Activated naive CD8-positive, alpha-beta T cell treated with anti-CD3 and anti-CD28 coated beads, Interleukin-2, amount 50 U/mL, for 16 hours (primary cell): ENCODE measurements at places on chromosomes 5 and 9.

DNA sequence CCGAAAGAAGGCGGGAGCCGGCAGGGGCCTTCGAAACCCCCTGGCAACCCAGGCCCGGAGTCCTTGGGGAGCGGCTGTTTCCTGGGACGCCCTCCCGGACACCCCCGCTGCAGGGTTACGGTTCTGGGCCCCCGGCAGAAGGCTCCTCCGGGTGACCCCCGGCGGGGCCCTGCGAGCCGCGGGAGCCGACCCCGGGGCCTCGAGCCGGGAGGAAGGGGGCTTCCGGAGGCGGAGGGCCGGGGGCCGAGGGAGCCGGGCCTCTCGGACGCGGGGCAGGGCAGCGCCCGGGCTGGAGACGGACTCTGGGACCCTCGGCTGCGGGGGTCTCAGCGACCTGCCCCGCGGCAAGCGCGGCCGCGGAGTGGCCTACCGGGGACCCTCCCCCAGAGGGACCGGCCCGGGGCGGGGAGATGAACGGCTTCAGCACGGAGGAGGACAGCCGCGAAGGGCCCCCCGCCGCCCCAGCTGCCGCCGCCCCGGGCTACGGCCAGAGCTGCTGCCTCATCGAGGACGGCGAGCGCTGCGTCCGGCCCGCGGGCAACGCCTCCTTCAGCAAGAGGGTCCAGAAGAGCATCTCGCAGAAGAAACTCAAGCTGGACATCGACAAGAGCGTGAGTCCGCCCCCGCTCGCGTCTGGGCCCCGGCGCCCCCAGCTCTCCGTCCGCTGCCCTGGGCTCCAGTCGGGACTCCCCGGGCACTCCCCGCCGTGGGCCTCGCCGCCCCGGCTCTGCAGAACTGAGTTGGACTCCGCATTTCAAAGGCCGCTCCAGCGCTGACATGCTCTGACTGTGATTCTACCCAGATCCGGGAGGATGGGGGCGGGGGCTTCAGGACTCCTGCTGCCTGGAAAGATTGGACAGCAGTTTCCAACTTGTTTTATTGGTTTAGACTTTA, 645 bp downstream of the SAP30L start:
- no peak for DNase-seq

DNA sequence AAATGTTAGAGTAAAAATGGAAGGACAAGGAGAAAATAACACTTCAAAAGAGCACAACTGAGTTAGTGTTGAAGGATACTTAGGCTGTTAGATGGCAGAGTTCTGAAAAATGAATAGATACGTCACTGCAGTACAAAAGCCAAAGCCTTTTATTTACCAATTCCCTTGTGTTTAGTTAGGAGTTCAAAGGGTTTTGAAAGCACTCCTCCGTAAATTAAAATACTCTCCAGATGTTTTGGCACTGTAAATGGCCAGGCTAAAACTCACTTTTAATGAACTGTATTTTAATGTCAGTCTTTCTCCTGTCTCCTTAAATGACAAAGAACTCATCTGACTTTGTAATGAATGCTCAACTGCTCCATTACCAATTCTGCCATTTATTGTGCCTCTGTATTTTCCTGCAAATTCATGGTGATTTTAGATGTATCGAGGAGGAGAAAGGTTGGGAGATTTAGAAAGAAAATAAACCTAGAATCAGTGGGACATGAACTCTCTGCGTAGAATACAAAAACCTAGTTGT, 1727.2 kb downstream of the MAT2B start:
- DNase-seq, result no peak

GRCh38 chr9:77212801-77213200, 35.5 kb downstream of the VPS13A start:
- no peak for DNase-seq

GRCh38 chr5:32325616-32326015, 12.9 kb upstream of the MTMR12 start:
- no peak for DNase-seq

GRCh38 chr9:91159664-91160121, 202.0 kb downstream of the AUH start:
- no peak for DNase-seq

DNA sequence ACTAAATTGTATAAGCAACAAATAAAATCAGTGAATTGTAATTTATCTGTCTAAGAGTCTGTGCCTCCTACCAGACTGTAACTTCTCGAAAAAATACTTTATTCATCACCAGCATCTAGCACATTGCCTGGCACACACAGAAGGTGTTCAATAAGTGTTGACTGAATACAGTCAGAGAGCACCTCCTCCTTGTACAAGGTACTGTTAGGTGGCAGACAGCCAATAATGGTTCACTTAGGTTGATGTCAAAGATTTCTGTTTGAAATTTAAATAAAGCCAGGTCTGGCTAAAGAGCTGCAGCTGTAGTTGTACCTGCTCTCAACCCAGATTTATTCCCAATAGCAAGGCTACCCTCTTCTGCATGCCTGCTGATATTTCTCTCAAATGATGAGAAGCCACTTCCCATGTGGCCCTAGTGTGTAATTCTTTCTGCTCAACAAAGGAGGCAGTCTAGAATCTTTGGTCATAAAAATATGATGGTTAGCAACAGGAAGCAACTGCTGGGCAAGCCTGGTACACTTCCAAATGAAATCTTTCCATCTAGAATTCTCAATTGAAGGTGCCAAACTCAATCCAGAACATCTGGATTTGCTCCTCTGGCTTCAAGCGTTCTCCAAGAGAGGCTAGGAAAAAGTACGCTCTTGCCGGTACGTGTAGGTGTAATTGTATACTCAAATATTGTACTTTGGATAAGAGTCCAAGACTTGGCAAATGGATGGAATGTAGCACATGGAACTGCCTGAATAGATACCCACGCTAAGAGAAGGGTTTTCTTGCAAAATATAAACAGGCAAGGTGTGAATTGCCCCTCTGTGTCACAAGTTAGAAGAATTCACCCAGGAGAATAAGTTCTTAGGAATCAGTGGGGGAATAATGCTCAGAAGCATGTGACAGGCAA, 95.6 kb downstream of the NR6A1 start:
- DNase-seq, result no peak

DNA sequence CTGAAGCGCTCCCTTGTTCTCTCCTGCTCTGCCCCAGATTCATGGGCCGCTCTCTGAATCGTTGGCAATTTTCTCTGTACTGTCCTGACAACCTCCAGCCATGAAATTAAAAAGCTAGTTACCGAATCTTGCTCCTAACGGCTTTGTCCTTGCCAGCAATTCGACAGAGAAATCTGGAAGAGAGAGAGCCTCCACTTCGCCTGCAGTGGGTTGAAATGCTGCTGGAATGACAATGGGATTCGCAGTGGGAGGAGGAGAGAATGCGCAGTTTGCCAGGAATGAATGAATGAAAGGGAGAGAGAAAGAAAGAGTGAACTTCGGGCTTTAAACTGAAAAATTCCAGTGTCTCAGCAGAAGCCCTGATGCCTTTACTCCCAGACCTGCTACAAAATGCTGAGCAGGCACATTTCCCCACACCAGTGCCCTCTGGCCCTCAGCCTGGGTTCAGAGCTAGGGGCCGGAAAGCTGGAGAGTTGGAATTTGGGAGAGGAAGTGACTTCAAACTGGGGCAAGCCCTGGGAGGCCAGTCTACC, 11.5 kb upstream of the BOD1 start:
- no peak for DNase-seq

- DNase-seq, result no peak
These were observed 199.6 kb downstream of the SYK start for GRCh38 chr9:91001146-91001611.

- no peak for DNase-seq
These were observed 101.8 kb downstream of the CDK5RAP2 start for GRCh38 chr9:120478208-120478607.

DNA sequence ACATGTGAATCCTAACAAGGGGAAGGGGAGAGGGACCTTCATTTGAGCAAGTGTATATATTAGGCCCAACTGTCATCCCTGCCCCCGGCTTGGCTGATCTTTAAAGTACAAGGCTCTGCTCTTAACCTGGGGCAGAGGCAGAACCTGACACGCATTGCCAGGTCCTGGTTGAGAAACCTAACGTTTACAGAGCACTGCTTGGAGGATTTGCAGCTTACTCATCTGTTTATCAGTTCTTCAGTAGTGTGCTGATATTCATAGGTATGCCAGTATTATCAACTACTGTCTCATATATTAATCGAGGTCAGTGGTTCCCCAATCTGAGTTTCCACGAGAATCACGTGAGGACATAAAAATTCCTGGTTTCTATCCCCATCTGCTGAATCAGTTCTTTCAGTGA, 50.4 kb downstream of the ACO1 start:
- DNase-seq, result no peak

GRCh38 chr5:179263391-179264052, 81.7 kb downstream of the ADAMTS2 start:
- no peak for DNase-seq

GRCh38 chr5:37685816-37686215, 154.0 kb downstream of the GDNF start:
- DNase-seq, result no peak

GRCh38 chr9:131605770-131606590, 60.7 kb downstream of the PRRT1B start:
- no peak for DNase-seq

DNA sequence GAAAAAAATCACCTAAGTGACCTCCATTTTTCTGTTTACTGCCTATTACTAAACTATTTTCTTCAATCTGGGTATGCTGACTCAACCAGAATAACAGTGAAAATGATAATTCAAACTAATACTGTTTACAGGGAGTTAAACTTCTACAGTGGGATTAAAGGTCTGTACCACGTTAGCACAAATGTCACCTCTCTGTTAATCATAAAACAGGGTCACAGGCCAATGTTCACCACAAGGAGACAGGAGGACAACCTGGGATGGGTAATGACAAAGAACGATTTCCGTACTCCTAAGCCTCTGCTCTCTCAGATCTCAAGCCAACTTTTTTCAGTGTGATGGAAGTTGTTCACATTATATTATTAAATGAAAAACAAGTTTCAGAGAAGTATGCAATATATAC, 2.3 kb downstream of the ALDOB start:
- no peak for DNase-seq

DNA sequence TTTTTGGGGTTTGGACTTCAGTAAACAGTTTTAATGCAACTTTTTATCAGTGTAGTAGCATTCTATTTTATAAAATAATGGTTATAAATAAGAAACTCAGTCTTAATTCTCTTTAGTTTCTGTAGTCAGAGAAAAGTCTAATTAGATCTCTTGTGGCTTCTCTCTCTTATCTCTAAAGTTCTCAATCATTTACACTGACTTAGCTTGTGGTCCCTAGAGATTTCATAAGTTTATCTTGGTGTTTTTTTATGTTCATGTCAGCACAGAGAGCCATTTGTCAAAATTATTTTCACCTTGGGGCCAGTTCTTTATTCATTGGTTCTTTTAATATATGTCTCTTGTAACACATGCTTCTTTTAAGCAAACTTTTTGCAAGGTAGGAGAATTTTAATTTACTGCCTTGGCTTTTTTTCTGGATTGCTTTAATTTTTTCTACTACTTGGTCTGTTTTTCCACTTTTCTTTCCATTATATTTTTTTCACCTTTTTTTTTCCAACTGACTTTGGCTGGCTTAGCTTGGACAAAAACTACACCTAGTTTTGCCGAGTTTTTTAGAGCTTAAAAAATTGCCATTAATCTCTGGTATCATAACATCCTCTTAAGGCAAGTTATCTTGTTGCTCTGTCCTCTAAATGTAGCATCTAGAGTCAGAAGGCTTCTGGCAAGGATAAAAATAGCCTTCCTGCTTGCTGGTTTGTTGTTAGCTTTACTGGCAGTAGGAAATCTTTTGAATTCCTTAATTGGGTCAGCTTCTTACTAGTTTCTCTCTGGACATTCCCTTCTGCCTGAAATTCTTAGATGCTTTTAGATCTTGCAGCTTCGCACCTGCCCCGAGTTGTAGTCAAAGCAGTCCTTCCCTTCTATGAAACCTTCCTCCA, 35.3 kb downstream of the CPEB4 start:
- DNase-seq, result no peak

DNA sequence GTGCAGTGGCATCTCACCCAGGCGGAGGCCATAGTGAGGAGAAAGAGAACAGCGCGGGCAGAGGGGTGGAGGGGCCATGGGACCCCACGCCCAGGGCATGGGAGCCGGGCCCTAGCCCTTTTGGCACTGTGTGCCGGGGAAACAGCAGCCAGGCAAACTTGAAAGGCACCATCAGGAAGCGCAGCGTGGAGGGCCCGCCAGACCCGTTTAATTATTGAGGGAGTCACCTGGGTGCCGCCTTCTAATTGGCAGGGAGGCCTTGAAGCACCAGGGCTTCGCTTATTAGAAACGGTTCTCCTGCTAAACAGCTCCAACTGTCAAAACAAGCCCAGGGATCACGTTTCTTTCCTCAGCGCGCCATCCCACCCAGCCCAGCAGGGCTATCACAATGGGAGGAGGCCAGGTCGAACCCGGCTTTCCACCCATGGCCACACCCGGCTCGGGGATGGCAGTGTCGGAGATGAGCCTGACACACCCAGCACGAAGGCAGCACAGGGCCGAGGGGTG, 104.6 kb upstream of the SARDH start:
- no peak for DNase-seq

- no peak for DNase-seq
These were observed 788 bp downstream of the ZNF346 start for GRCh38 chr5:177023303-177023664.

DNA sequence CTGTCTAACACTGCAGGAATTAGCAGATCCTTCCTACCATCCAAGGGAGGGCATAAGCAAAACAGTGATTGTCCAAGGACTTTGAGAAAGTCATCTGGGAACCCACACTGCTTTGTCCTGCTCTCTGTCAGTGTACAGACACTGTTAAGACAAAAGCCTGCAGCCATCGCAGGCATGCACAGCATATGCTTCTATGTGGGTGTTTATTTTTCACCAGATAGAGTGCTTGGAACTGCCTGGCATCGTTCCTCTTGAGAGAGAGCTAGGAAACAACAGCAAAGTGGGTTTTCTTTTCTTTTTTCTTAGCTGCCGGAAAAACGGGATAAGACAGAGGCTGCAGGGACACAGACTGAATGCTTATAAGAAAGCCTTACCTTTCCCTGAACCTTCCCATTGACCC, 212.3 kb downstream of the ICE1 start:
- DNase-seq, result no peak

DNA sequence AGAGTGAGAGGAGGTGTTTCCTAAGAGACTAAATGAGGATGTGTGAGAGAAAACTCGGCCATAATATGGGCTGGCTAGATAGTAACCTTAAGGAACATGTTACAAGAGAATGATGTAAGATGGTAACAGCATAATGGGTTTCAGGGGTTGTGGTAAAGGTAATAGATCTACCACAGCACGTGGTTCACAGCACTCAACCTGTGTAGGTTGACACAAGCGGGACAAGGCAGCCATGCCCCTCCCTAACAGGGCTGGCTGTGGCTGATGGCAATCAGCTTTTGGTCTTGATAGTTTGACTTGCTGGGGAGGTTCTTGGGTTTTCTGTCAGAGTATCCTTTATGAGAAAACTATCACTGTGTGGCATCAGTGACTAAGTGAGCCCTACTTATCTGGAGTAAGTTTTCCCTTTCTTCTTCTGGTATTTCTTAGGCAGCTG, 138.6 kb downstream of the TRIO start:
- no peak for DNase-seq
